Stimulated activated CD4-positive, alpha-beta T cell treated with anti-CD3 and anti-CD28 coated beads, TNF-alpha, amount 100 ng/mL, for 1 hour (primary cell): ENCODE measurements at places on chromosomes 3 and 15.
A peak's percentile ranks its signal among the peaks of the same experiment; 100 is the strongest.

- DNase-seq: no peak
Measured at GRCh38 chr3:170776887-170777563, 93.0 kb downstream of the RPL22L1 start.

DNA sequence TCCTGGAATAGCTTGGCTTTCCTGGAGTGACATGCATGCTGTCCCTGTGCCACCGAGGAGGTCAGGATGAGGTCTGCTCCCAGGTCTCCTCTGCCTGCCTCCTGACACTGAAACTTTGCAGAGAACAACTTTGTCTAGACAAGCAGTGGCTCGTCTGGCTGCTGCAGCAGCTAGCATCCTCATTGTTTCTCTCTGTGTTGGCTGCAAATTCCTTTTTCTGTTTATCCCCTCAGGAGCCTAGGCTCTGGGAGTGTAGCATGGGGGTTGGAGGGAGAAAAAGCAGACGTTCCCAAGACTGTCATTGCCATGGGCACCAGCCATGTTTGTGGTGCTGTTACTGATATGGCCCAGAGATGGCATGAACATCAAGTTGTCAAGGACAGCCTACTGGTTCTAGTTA, 208.7 kb upstream of the LRIG1 start:
- DNase-seq: no peak

GRCh38 chr3:51975852-51976549, 1.1 kb downstream of the ABHD14A start:
- DNase-seq: no peak

DNA sequence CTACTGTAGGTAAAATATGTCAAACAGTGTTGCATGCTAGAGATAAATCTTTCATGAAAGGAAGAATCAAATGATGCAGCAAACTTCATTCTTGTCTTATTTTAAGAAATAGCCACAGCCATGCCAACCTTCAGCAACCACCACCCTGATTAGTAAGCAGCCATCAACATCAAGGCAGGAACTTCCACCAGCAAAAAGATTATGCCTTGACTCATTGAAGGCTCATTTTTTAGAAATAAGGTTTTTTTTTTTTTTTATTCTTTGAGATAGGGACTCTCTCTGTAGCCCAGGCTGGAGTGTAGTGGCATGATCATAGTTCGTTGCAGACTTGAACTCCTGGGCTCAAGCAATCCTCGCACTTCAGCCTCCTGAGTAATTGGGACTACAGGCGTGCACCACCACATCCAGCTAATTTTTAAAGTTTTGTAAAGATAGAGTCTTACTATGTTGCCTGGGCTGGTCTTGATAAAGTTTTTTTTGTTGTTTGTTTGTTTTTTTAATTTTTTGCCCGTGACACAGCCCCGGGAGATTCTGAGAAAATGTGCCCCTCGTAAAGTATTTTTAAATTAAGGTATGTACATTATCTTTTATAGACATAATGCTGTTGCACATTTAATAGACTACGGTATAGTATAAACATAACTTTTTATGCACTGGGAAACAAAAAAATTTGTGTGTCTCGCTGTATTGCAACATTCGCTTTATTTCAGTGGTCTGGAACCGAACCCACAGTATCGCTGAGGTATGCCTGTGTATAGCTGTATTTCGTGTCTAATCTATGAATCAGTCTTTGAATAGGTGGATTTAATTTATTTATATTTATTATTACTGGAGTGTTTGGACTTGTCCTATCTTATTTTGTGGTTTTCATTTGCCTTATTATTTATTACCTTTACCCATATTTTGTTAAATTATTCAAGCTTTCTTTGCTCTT, 23.3 kb downstream of the SNRK start:
- DNase-seq: no peak

- no peak for DNase-seq
Measured at GRCh38 chr3:66498687-66499621, 1.9 kb downstream of the LRIG1 start.

- DNase-seq: no peak
Measured at GRCh38 chr15:91751611-91752010, 101.9 kb upstream of the SLCO3A1 start.

- no peak for DNase-seq
Measured at GRCh38 chr3:141646760-141647561, 91.1 kb upstream of the RNF7 start.

GRCh38 chr3:156661155-156661554, 13.2 kb upstream of the TIPARP start:
- DNase-seq: no peak

- no peak for DNase-seq
Measured at GRCh38 chr15:61743345-61743909, 316.8 kb downstream of the VPS13C start.

DNA sequence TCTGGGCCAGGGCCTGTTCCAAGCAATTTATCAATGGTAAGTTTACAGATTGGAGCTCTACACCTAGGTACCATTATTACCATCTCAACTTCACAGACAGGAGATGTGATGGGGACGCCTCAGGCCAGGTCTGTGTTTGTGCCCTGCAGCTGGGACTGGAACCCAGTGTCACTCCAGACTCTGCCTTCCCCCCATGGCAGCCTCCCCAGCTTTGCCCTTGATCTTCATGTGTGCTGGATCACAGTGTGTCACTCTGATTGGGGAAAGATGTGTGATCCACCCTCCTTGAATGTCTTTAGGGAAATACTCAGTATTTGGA, 59.6 kb downstream of the MGLL start:
- no peak for DNase-seq

DNA sequence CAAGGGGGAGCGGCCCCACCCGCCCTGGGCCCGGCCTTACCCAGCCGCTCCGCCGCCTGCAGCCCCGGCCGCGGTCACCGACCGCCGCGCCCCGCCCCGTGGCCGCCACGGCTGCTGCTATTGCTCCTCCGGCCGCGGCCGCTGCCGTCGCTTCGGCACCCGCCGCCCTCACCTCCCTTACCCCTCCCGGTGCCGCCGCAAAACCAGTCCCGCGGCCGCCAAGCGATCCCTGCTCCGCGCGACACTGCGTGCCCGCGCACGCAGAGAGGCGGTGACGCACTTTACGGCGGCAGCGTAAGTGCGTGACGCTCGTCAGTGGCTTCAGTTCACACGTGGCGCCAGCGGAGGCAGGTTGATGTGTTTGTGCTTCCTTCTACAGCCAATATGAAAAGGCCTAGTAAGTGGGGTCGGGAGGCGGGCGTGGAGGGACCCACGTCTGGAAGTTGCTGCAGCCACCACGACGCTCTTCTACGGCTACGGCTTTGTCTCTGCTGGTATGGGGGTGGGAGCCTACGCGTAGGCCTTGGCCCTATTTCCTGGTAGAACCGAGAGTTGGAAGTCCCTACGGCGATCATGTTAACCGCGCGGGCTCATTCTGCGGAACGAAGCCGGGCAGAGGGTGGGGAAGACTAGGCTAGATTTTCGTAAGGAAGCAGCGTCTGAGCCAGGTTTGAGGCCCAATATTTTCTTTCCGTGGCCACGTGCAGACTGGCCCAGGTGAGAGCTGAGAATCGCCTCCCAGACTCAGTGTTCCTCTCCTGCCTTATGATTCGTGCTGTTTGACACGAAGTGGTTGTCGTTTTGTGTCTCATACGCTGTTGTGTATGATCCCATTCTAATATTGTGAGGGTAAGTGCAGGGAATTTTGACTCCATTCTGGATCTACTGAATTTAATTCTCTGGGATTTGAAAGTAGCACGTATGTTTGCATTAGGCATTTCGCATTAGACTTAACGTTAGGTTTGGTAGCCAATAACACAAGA, at the start of the genes GNL3 and PBRM1:
GNL3 (plus strand) TSS at position 324 of the 983 bp plus-strand sequence; CDS start at position 385, 61 bp downstream.
PBRM1 (minus strand) TSS at position 205 of the 983 bp plus-strand sequence.
- peak; percentile 85 for DNase-seq

DNA sequence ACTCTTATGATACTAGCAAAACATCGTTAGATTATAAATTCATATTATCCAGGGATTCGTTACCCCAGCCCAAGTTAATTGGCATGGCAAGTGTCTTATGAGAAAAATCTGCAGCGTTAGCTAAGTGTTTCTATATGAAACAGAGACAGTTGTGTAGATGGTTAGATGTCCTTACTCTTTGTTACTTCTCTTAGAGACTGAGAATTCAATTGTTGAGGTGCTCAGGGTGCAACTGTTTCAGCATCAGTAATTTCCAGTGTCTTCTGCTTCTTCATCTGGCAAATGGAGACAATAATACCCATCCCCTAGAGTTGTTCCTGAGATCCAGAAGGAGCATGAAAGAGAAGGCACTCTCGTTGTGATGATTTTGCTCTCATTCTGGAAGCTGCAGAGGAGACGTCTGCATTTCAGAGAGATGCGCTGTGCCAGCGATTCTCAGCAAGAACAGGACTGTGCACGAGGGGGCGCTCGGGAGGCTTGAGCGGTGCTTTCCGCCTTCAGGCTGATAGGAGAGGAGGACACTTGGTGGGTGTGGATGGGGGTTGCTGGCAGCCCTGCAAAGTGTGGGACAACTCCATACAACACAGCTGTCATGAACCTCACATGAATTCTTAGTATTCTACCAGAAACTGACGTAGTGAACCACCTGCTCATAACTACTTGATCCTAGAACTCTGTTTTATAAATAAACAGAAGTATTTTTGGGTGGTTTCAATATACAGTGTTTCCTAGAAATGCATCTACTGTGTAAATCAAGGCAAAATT, 39.7 kb upstream of the SPSB4 start:
- DNase-seq: peak; percentile 15

DNA sequence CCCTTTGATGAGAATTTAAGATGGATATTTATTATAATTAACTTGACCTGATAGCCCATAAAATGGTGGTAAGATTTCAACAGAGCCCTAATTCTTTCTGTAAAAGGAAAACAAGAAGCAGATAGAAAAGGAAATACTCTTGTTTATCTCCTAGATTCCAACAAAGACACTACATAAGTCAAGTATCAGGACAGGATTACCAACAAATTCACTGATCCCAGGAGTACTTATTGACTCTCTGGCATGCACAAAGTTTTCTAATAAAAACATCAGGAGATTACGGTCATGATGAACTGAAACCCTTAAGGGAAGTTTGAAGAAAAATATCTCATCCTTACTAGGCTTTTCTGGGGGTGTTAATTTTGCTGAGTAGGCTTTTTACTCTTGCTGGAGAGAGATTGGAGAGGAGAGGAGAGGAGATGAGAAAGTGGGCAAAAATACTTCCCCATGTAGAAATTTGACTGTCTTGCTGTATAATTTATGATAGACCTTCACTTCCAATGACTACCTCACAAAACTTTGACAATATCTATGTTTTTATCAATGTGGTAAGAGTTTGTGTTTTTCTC, 43.1 kb upstream of the SLC24A5 start:
- no peak for DNase-seq

- DNase-seq: no peak
Measured at GRCh38 chr15:37103475-37104423, 3.4 kb upstream of the MEIS2 start.

DNA sequence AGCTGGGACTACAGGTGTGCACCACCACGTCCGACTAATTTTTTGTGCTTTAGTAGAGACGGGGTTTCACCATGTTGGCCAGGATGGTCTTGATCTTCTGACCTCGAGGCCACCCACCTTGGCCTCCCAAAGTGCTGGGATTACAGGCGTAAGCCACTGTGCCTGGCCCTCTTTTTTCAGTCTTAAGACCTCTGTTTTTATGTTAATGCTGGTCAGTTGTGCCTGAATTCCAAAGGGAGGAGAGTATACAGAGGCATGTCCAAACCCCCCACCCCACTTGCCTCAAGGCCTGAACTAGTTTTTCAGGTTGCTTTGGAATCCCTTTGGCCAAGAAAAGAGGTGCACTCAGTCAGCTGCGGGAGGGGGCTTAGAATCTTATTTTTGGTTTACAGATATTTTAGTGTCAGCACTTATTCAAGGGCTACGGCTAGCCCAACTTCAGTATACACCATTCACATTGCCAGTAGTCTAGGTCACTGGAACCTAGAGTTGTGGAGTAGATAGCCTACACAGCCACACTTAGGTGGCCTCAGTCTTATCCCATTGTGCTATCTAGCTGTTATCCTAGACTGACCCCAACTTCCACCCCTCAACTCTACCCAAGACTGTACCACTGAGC, 128.0 kb upstream of the TPM1 start:
- DNase-seq: no peak
